ENCODE measurements at places on chromosomes 11 and 22.

DNA sequence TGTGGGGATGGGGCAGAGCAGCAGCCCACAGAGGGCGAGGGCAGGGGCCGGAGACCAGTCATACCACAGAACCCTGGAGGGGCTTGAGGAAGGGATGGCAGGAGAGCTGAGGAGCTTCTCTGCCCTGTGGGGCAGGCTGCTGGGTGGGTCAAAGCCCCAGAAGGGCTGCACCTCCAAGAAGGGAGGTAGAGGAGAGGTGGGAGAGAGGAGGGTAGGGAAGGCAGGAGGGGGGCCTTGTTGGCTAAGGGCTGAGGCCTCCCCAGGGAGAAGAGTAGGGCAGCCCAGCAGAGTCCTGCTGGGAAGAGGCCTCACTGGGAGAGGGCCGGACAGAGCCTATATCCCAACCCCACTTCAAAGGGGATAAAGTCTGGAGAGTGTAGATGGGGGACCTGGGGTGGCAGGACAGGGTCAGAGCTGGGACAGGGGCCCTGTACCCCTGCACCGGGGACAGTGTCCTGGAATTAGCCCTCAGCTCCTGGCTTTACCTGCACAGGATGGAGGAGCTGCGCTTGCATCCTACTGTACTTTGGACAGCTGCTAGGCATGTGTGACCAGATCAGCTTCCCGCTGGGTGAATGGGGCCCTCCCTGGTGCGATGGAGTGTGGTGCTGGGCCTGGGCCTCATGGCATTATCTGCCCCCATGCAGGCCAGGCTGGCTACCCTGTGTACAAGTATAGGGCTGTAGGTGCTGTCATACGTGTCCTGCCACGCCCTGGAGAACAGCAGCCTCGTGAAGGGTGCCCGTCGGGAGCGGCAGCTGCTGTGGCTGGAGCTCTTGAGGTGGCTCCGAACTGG lies 7.3 kb downstream of the DGCR6L start:
- H3K4me1 ChIP-seq, result peaks cover 5% of the 10 kb centered on the region
- DNase-seq, result no peak
- H3K27me3 ChIP-seq, result no peaks in the 10 kb centered on the region
- H3K36me3 ChIP-seq, result no peaks in the 10 kb centered on the region
- H3K4me3 ChIP-seq, result no peak overlapping the region
- no peak overlapping the region for H3K27ac ChIP-seq

- peaks cover 3% of the 10 kb centered on the region for H3K4me1 ChIP-seq
- no peak overlapping the region for H3K4me3 ChIP-seq
- H3K27me3 ChIP-seq, result no peaks in the 10 kb centered on the region
- no peak for DNase-seq
Observed at GRCh38 chr11:108253176-108253575, 30.3 kb downstream of the ATM start.

DNA sequence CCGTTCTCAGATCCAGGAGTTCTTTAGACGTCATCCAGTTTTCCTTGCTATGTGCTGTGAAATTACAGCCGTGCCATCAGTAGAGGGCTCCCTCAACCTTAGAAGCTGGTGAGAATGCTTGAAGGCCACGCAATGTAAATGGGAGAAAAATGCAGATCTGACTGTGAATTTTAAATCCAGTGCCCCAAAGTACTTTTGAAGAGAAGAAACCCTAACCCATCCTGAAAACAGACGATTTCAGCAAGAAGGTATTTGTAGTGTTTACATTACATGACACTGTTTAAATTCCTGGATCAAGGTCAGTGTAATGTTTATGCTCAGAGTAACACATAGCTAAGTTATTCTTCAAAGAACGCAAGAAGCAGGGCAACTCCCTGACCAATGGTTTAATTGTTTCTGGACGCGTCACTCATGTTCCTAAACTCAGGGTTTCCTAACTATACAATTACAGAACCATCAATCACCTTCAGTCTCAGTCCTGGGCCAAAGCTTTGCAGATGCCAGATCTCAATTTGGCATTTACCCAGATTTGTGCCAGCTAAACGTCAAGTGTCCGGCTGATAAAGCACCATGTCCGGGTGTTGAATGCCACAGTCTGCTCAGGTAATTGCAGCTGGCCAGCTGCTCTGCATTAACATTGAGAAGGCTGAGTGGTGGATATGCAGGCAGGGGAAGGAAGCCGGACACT lies 38.2 kb downstream of the ADAMTS8 start:
- no peak overlapping the region for H3K27ac ChIP-seq
- peaks cover 12% of the 10 kb centered on the region for H3K4me1 ChIP-seq
- peaks cover 25% of the 10 kb centered on the region for H3K27me3 ChIP-seq
- no peak overlapping the region for H3K4me3 ChIP-seq

DNA sequence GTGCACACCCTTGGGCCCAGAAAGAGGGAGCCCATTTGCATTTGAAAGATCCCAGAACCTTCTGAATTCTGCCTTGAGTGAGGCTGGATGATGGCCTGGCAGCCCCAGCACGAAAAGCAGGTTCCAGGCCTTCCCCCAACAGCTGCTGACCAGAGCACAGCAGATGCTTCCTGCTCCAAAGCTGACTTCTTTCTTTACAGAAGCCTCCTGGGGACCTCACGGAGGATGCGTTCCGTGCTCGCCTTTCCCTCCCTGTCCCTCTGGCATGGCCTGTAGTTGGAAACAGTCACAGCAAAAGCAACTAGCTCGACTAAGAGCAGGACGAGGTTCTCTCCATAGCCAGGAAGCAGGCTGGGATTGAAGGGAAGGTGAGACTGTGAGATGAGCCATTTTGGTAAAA lies 107.7 kb upstream of the B3GAT1 start:
- H3K4me1 ChIP-seq, result no peaks in the 10 kb centered on the region
- H3K27ac ChIP-seq, result no peak overlapping the region

- H3K36me3 ChIP-seq, result no peaks in the 10 kb centered on the region
- H3K4me3 ChIP-seq, result no peak overlapping the region
- peaks cover 8% of the 10 kb centered on the region for H3K4me1 ChIP-seq
- H3K27me3 ChIP-seq, result no peaks in the 10 kb centered on the region
- no peak for DNase-seq
- H3K27ac ChIP-seq, result no peak overlapping the region
Observed at GRCh38 chr11:92536883-92537282, 312.3 kb downstream of the FAT3 start.

DNA sequence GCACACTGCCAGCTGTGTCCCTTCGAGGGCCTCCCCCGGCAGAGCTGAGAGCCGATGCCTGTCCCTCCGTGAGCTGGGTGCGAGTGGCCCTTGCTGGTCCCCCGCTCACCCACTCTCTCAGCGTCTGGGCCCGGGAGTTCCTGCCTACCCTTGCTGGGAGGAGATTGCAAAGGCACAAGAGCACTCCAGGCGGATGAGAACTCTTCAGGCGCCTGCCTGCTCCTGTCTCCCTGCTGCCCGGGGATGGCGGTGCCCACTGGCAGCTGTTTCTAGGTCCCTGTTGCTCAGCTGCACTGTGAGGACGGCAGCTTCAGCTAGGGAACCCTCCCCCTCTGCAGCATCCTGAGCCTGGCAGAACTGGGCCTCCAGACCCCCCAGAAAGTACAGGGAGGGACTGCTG lies 61.1 kb downstream of the FLRT1 start:
- DNase-seq, result no peak
- H3K27ac ChIP-seq, result no peak overlapping the region
- no peaks in the 10 kb centered on the region for H3K36me3 ChIP-seq
- H3K4me3 ChIP-seq, result no peak overlapping the region

DNA sequence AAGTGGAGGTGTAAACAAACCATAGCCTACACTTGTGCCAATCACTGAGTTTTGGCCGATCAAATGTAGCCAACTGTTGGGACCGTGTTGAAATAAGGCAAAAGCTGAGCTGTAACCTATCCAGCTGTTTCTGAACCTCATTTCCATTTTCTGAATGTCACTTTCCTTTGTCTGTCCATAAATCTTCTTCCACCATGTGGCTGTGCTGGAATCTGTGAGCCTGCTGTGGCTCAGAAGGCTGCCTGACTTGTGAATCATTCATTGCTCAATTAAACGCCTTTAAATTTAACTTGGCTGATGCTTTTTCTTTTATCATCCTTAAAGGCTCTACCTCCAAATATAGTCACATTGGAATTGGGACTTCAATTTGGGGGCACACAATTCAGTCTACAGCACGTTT lies 203.1 kb upstream of the MPPED2 start:
- H3K27me3 ChIP-seq, result no peaks in the 10 kb centered on the region
- DNase-seq, result no peak
- H3K4me3 ChIP-seq, result no peak overlapping the region
- no peaks in the 10 kb centered on the region for H3K36me3 ChIP-seq
- no peak overlapping the region for H3K27ac ChIP-seq

GRCh38 chr11:1880746-1881441 lies 10.8 kb downstream of the PRR33 start:
- DNase-seq, result no peak
- H3K36me3 ChIP-seq, result peaks cover 12% of the 10 kb centered on the region
- H3K4me1 ChIP-seq, result peaks cover 27% of the 10 kb centered on the region
- no peak overlapping the region for H3K4me3 ChIP-seq

GRCh38 chr11:60130496-60130895 lies 42.0 kb downstream of the MS4A2 start:
- no peak overlapping the region for H3K27ac ChIP-seq
- peaks cover 13% of the 10 kb centered on the region for H3K36me3 ChIP-seq
- H3K27me3 ChIP-seq, result peaks cover 6% of the 10 kb centered on the region
- H3K4me3 ChIP-seq, result no peak overlapping the region
- H3K4me1 ChIP-seq, result peaks cover 18% of the 10 kb centered on the region

GRCh38 chr22:49724893-49725489 lies 102.7 kb downstream of the BRD1 start:
- H3K27ac ChIP-seq, result peak overlapping the region; percentile 71
- DNase-seq, result peak; percentile 50
- peaks cover 2% of the 10 kb centered on the region for H3K36me3 ChIP-seq
- peaks cover 51% of the 10 kb centered on the region for H3K27me3 ChIP-seq
- H3K4me1 ChIP-seq, result peaks cover 29% of the 10 kb centered on the region
- peak overlapping the region; percentile 88 for H3K4me3 ChIP-seq

- H3K36me3 ChIP-seq, result no peaks in the 10 kb centered on the region
- DNase-seq, result no peak
- peak overlapping the region; percentile 25 for H3K4me3 ChIP-seq
- peaks cover 17% of the 10 kb centered on the region for H3K27me3 ChIP-seq
- H3K27ac ChIP-seq, result peak overlapping the region; percentile 15
- peaks cover 48% of the 10 kb centered on the region for H3K4me1 ChIP-seq
Observed at GRCh38 chr22:50308597-50308935, 1.1 kb upstream of the PLXNB2 start.

DNA sequence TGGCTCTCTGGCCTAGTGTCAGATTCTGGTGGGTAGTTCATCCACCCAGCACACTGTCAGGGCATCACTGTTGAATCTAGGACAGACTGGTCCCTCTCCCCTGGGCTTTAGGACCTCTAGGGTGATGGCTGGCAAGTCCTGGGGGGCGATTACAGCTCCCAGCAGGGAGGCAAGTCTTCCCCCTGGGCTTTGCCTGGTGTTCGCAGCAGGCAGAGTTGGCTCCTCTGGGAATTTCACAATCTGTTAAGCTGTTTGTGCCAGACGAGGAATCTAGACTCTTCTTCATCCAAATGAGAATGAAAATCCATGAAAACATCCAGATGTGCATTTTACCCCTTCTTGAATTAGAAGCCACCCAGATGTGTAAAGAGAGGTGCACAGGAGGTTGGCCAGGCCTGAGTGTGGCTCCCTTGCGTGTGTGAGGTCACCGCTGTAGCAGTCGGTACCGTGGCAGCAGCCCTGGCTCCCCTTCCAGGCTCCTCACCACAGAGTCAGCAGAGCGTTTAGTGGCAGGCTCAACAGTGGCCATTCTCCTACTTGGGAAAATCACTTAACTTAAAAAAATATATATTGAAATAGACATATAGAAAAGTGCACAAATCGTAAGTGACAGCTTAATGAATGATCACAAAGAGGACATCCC lies 99.9 kb upstream of the TBCEL start:
- no peak for DNase-seq
- H3K36me3 ChIP-seq, result no peaks in the 10 kb centered on the region
- H3K27ac ChIP-seq, result no peak overlapping the region
- H3K27me3 ChIP-seq, result no peaks in the 10 kb centered on the region
- no peak overlapping the region for H3K4me3 ChIP-seq

DNA sequence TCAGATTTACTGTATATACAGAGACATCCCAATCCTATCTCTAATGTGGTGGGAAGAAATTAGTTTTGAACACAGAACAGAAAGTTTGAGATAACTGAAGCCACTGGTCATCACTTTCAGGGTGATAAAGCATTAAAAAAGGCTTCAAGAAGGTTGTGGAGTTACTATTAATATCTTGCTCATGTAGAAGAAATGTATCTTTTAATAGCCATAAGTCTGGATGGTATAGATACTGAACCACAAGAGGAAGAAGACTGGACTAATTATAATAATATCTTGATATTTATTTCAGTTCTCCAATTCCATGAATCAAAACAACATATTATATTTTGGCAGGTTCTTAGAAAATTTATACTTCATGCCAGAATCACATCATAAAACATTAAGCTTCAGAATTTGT lies 137.1 kb downstream of the TMEM135 start:
- peaks cover 35% of the 10 kb centered on the region for H3K36me3 ChIP-seq
- H3K27ac ChIP-seq, result no peak overlapping the region
- H3K4me3 ChIP-seq, result no peak overlapping the region

DNA sequence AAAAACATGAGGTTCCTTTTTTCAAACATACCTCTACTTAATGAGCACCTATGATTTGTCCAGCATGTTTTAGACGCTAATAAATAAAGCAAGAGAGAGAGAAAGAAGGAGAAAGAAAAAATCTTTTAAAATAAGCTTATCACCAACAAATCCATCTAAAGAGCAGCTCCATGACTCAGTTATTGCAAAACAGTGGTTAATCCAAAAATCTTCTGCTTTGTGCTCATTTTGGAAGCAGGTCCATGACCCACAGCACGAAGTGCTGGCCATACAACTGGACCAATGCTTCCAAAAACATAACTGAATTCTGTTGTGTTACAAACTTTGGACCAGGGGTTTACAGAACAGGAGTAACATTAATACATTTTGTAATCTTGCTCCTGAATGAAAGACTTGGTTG lies 696.6 kb downstream of the KCNA4 start:
- no peak overlapping the region for H3K27ac ChIP-seq
- H3K27me3 ChIP-seq, result no peaks in the 10 kb centered on the region
- no peaks in the 10 kb centered on the region for H3K4me1 ChIP-seq
- H3K4me3 ChIP-seq, result no peak overlapping the region
- DNase-seq, result no peak
- H3K36me3 ChIP-seq, result no peaks in the 10 kb centered on the region

Data from stimulated activated naive B cell treated with anti-CD40 and anti-IgM and Interleukin-4, amounts not matched to agents 10 μg/mL and 1 μg/mL and 100 μg/mL, for 72 hours (primary cell).